ENCODE measurements at places on chromosomes 7 and 10. TPM values are rescaled to one million over a fixed set of nuclear protein-coding genes. Genes with fewer than 3 reads are reported as not detected.

DNA sequence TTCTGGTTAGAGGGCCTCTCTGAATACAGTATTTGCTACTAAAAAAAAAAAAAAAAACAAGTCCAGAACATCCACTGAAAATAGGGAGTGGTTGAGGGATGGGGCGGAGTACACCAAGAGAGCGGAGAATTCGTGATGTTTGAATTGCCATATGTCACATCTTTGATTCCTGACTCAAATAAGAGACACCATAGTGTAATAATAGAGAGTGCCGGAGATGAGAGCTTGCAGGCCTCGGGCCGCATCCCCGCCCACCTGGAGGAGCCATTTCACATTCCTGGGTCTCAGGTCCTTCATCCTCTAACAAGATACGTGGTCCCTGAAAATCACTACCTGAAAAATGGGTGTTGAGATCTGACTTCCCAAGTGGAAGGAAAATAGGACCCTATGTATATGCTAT is 46.8 kb downstream of the KIAA1549 start:
- no peak overlapping the region for H3K27ac ChIP-seq
- H3K36me3 ChIP-seq, result no peaks in the 10 kb centered on the region
- no peak for DNase-seq
- H3K27me3 ChIP-seq, result no peaks in the 10 kb centered on the region

DNA sequence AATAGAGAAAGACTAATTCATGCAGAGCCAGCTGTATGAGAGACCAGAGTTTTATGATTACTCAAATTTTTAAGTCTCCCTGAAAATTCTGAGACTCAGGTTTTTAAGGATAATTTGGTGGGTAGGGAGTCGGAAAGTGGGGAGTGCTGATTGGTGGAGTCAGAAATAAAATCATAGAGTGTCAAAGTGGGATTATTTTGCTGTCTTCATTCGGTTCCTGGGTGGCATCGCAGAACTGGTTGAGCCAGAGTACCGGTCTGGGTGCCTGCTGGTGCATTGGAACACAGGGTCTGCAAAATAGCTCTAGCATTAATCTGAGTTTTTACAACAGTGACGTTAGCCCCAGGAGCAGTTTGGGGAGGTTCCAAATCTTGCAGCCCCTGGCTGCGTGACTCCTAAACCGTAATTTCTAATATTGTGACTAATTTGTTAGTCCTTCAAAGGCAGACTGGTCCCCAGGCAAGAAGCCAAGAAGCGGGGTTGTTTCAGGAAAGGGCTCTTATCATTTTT is 32.4 kb downstream of the GPRIN2 start:
- H3K27ac ChIP-seq, result peak overlapping the region; percentile 9
- no peaks in the 10 kb centered on the region for H3K36me3 ChIP-seq
- H3K4me1 ChIP-seq, result peaks cover 13% of the 10 kb centered on the region
- no peaks in the 10 kb centered on the region for H3K27me3 ChIP-seq
- DNase-seq, result peak; percentile 62
- H3K4me3 ChIP-seq, result peak overlapping the region; percentile 2

GRCh38 chr7:12923971-12924370 is 236.5 kb downstream of the ARL4A start:
- no peak overlapping the region for H3K27ac ChIP-seq
- H3K36me3 ChIP-seq, result no peaks in the 10 kb centered on the region
- no peak for DNase-seq
- H3K4me3 ChIP-seq, result no peak overlapping the region
- no peaks in the 10 kb centered on the region for H3K27me3 ChIP-seq
- H3K4me1 ChIP-seq, result no peaks in the 10 kb centered on the region

DNA sequence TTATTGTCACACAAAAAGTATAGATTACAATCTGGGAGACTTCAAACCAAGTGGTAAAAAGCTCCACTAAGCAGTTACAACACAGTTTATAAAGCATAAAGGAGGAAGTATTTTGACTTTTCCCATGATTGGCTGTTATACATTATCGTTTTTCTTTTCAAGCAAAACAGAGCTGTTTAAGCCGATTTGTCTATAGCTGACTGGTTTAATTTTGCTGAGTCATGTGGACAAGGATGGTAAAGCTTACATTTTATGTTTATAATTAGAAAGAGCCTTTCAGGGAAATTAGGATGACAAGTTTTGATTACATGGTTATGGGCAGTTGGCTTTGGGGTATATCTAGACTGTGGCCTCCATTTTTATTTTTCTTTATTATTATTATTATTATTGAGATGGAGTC is 152.5 kb upstream of the STK17A start:
- H3K27ac ChIP-seq, result no peak overlapping the region
- no peaks in the 10 kb centered on the region for H3K27me3 ChIP-seq
- no peak for DNase-seq

DNA sequence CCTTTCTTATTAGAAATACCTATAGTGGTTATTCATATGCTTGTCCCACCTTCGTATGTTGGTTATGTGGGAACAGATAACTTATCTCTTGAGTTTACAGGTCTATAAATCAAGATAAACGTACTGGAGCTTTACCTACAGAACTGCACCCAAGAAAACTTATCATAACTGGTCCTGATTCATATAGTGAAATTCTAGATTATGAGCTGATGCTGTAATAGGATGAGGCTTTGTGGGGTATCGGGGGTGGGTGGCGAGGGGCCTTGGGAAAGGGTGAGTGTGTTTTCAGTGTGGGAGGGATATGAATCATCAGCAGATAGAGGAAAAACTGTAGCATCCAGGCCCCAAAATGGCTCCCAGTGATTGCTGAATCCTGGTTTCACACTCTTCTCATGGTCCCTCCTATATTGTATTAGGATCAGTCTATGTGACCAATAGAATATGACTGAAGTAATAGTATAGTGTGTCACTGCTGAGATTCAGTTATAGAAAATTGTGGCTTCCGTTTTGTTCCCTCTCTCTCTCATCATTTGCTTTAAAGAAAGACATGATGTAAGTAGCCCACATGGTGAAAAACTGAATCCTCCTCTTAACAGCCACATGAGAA is 706.8 kb upstream of the LRRTM3 start:
- no peaks in the 10 kb centered on the region for H3K27me3 ChIP-seq
- no peak for DNase-seq
- H3K36me3 ChIP-seq, result no peaks in the 10 kb centered on the region
- no peaks in the 10 kb centered on the region for H3K4me1 ChIP-seq
- H3K4me3 ChIP-seq, result no peak overlapping the region
- no peak overlapping the region for H3K27ac ChIP-seq

- no peak for DNase-seq
- peaks cover 34% of the 10 kb centered on the region for H3K4me1 ChIP-seq
- no peak overlapping the region for H3K4me3 ChIP-seq
- H3K27me3 ChIP-seq, result no peaks in the 10 kb centered on the region
- H3K36me3 ChIP-seq, result no peaks in the 10 kb centered on the region
Observed at GRCh38 chr10:50561816-50562215, 61.9 kb downstream of the SGMS1 start.

Gene CTAGE4
- total RNA-seq, result 5.8 TPM

Gene CALHM3
- total RNA-seq, result not detected

Gene SFXN3
- total RNA-seq, result 206 TPM
